ENCODE measurements at places on chromosomes 6 and 20.
A peak's percentile ranks its signal among the peaks of the same experiment; 100 is the strongest.

DNA sequence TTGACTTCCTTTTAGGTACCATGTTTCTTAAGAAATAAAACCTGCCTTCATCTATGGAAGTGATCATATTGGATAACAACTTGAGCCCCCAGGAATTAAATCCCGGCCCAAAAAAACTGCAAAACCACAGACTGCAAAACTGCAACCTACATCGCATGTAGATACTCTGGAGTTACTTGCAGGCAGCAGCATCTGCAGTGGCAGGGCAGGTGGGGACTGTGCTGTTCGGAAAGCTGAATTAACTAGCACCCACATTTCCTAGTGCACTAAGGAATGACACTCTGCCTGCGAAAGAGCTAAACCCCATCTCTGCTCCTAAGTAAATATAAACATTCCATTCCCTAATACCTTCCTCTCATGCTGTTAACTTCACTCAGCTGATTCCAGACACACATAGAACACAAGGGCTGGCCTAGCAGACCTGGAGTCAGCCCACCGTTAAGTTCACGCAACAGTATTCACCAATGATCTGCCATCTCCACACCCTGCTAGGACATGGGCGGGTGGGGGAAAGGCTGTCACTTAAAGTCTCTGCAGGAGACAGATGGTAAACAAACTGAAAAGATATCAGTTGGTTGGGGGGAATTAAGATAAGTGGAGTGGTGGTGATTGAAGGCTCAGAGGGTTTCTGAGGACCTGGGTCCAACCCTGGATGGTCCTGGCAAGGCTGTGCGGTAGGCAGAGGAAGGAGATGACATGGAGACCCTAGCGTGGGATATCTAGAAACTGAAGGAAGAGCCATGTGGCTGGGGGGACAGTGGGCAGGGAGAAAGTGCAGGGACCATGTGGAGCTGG lies 128.4 kb downstream of the SYCP2 start:
- DNase-seq, result peak; percentile 13

- DNase-seq, result no peak
Measured at GRCh38 chr6:1868561-1869261, 259.0 kb downstream of the FOXC1 start.

GRCh38 chr6:116221067-116221466 lies 32.8 kb downstream of the TSPYL4 start:
- DNase-seq, result no peak

DNA sequence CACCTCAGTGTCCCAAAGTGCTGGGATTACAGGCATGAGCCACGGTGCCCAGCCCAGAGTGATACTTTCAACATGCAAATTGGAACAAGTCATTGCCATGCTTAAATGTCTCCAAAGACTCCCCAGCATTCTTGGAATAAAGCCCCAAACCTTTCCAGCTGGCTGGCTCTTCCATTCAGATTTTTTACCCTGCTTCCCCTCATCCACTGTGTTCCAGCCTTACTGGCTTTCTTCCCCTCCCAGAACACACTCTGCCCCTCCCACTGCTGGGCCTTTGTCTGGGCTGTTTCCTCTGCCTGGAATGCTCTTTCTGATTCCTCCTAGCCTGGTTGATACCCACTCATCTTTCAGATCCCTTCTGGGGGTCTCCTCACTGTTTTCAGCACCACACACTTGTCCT lies 40.1 kb upstream of the NNAT start:
- no peak for DNase-seq

DNA sequence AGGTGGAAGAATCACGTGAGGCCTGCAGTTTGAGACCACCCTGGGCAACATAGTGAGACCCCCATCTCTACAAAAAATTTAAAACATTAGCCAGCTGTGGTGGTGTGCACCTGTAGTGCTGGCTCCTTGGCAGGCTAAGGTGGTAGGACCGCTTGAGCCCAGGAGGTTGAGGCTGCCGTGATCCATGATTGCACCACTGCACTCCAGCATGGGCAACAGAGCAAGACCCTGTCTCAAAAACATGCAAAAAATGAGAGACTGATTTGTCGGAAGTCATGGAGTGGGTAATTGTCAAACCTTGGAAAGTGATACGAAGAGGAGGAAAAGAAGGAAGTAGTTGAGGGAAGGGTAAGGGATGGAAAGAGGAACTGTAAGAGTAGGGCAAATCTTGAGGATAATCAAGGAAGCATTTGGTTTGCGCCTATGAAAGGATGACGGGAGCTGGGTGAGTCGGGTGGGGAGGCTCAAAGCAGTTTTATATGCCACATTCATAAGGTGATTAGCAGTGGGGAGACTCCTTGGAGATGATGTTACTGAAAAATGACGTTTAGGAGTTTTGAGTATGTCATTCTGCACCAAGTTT lies 14.5 kb downstream of the L3MBTL3 start:
- no peak for DNase-seq

- DNase-seq, result no peak
Measured at GRCh38 chr6:39037707-39038106, 10.9 kb upstream of the GLP1R start.

GRCh38 chr6:104014163-104014959 lies 845.4 kb downstream of the HACE1 start:
- no peak for DNase-seq

DNA sequence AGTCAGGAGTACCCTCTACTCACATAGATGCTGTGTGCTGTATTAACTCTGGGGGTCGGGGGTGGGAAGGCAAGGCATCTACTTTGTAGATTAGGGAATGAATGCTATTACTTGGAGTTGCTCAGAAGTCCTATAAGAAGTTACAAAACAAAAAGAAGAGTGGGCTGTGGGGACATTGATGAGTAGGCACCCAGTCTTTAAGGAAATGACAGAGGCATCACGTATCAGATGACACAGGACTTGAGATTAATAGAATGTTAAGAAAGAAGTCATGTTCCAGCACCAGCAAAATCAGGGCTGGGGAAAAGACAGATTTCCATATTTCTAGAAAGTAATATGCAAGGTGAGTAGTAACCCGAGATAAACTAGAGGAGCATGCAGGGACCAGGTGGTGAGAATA lies 19.0 kb upstream of the STXBP5 start:
- no peak for DNase-seq

GRCh38 chr6:157484181-157484580 lies 103.2 kb downstream of the ZDHHC14 start:
- DNase-seq, result no peak

GRCh38 chr6:113873043-113873667 lies 16.0 kb downstream of the MARCKS start:
- no peak for DNase-seq

DNA sequence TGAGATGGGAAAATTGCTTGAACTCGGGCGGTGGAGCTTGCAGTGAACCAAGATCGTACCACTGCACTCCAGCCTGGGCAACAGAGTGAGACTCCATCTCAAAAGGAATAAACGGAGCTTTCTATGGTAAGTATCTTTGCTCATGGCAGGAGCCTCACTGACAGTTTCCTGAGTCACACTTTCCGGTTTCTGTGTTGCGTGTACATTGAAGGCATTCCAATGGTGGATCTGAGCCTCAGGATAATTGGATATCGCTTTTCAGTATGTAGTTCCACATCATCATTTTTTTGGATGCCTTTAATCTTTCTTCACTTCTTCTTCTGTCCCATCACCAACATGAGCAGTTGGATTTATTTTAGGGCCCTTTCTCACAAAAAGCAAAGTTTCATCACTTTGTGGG lies 28.6 kb upstream of the GTSF1L start:
- DNase-seq, result no peak

DNA sequence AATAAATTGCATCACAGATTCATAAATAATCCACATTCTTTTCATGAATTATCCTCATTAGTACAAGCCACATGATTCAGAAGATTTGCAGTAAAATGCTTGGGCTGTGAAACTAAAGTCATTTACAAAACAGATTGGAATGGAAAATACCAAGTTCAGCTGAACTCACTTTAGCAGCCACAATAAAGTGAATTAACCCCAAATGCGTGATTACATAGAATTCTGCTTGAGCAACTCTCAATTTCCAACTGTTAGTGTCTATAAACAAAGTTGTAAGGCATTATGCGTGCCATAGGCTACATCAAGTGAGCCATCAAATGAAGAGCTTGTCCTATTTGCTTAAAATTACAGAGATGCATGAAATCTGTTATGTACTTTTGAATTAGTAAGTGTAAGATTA lies 60.4 kb upstream of the GFRAL start:
- no peak for DNase-seq

- no peak for DNase-seq
Measured at GRCh38 chr20:31922588-31922987, 29.3 kb downstream of the PDRG1 start.

DNA sequence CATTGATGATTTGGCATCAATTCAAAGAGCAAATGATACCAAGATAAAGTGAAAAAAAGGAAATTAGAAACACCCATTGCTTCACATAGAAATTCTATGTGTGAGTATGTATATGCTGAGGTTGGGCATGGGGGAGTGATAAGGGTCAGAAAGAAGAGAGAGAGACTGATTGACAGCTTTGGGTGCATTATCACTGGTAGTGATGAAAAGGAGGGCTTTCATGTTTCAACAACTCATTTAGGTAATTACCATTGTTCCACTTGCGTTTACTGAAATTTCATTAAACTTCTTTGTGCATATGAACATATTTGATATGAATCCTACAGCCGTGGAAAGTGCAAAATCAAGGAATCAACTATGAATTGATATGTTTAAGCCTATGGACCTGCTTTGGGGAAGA lies 84.7 kb downstream of the ADGRB3 start:
- no peak for DNase-seq

GRCh38 chr6:151181706-151182363 lies 57.9 kb upstream of the AKAP12 start:
- no peak for DNase-seq

Data from H7 (cell line).